ENCODE measurements at places on chromosomes 16 and 17.

- no peak for DNase-seq
These were observed 66.3 kb upstream of the DOC2B start for GRCh38 chr17:247767-248166.

DNA sequence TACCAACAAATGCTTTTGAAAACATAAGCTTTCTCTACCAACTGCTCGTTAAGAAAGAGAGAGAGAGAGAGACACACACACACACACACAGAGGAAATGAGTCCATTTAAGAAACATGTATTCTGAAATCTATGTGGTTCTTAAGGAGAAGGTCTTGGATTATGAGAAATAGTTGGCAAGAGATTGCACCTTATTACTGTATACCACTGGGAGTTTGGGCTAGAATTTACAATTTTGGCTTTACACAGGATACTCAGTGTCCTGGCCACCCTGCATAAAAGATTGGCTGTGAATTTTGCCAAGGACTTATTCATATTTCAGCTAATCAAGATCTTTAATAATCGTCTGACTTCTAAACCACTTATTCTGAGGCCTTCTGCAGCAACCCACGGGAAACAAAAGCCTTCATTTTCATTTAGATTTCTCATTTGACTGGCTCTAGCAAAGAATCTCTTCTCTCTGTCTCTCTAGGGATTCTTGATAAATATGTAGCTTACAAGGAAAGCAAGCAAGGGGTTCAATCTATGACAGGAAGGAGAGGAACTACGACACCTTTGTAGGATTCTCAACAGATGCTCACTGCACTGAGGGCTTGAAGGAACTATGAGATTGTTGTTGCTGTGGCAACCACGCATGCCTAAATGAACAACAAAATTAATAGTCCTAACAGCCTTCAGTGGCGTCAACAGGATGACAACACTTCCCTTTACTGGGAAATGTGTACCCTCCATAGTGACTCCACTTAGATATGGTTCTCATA, 75.3 kb upstream of the GNAO1 start:
- no peak for DNase-seq

DNA sequence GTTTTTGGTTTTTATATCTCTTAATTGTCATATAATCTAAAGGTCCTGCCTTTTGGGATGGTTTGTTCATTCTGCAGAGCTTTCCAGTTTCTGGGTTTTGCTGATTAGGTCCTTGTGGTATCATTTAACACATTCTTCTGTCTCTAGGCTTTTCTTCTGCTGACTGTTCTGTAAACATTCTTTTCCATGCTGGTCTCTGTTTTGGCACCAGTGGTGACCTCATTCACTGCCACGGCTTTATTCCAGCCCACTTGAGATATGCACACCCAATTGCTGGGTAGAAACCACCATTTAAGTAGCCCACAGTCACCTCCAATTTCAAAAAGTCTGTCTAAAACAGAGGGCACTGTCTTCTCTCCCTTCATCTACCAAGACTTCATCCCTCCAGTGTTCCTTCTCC, 31.1 kb upstream of the COX10 start:
- DNase-seq: no peak

DNA sequence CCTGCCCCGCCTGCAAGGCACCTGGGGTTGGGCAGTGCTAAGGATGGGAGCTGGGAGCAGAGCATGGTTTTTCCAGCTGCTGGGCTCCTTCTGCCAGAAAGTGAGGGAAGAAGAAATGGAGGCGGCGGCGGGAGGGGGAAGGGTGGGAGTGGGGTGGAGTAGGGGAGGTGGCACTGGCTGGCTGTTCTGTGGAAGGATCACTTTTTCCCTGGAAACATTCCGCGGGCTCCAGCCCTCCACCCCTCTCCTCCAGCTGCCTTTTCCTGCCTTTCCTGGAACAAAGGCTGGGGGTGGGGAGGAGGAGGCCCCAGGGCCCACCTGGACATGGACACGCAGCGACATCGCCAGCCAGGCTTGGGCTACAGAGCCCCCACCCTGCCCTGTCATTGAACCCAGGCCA, 41.1 kb downstream of the CFAP20 start:
- DNase-seq: no peak

GRCh38 chr16:22427556-22427955, 53.1 kb upstream of the CDR2 start:
- DNase-seq: no peak

DNA sequence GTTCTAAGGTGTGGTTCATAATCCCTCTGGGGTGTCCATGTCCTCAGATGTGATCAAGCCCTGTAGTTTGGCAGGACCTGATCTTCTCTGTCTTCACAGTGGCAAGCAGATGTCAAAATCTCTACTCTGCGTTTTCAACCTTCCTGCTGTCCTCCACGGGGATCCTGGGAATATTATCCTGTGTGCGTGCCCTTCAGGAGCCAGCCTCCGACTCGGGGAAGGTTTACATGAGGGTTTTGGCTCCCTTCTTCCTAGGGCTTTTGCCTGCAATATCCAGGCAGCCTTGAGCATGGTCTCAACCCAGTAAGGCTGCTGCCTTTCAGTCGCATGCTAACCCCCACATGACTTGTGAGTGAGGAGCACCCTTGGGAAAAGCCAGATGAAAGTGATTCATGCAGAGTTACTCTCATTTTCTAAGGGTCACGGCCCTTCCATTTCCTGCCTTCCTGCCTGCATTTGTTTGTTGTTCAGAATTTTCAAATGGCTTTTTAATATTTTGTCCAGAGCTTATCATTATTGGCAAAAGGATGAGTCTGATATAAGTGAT, 202.2 kb upstream of the CHMP6 start:
- peak; percentile 90 for DNase-seq

- no peak for DNase-seq
These were observed 24.2 kb downstream of the SYNRG start for GRCh38 chr17:37585066-37585465.

DNA sequence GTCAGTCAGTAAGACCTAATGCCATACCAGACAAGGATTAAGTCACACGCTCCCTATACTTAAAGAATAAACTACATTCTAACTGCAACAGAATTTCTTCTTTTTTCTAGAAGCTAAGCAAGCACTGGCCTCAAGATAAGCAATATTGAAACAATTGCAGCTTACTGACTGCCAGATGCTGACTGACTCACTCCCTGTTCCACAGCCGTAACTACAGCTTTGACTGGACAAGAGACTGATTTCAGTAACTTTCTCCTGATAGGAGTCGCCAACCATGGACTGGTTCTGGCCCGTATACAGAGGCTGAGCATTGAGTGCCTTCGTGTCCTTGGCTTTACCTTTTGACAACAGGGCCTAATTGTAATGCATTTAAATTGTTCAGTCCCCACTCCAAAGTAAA, 67.9 kb downstream of the TRIM37 start:
- no peak for DNase-seq

DNA sequence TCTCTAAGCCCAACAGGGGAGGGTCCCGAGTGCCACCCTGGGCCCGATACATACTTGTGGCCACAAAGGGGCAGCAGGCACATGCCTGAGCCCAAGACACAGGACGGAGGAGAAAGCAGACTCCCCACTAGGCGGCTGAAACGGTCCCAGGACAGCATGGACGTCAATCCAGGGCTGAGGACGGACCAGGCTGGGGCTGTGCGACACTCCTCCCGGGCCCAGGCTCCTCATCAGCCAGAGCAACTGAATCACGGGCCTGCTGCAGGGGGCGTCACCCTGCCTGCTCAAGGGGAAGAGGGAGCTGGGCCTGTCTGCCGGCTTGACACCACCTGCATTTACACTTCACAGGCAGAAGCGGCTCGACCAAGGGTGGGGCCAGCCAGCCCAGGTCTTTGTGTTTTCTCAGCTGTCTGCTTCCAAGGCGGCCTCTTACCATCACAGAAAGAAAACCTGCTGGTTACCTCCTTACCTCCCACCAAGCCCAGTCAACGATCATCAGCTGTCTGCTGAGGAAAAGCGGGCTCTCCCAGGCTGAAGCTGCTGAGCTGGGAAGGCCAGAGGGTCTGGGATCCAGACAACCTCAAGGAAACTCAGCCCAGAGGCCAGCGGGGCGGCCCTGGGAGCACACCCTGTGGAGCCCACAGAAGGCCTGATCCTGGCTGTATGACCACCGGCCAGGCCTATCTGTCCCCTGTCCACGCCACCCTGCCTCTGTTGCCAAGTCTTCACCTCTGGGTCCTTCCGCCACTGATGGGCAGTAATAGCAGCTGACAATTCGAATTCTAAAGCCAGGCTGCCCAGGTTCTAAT, 26.4 kb downstream of the KIFC3 start:
- DNase-seq: no peak

DNA sequence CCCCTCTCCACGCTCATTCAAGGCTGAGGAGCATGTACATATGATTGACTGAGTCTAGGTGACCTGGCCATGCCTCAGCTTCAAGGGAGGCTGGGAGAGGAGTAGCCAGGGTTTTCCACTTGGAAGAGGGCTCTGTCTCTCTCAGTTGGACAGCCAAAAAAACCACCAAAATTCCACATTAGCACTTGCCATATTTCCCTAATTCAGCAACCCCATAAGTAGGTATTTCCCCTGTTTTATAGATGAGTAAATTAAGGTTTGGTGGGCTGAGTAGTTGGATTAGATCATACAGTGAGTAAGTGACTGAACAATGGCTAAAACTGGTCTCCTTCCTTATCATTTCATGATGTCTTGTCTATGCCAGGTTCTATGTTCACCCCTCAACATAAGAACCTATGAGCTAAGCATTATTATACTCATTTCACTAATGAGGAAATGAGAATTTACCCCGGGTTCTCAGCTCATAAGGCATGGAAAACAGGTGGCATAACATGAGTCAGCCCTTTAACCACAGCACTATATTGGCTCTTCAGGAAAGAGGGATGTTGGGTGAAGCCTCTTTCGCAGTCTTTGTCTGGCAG, 68.0 kb upstream of the GAS7 start:
- no peak for DNase-seq

DNA sequence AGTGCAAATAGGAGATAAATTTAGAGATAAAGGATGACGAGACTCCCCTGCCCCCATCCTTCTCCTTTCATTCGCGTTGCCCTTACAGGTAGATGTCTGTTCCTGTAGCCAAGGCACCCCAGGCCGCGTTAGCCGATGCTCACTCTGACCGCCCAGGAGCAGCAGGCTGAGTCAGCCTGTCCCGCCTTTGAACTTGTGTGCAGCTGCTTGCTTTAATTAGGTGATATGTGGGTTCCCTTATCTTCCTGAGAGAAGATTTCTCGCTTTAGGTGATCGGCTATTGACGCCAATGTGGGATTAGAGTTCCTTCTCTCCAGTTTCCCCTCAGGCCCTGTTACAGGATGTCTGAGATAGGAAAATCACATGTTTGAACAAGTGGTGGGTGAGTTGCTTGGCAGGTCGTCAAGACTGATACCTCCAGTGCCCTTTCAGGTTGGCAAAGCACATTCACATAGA, 119.5 kb downstream of the MSI2 start:
- no peak for DNase-seq

DNA sequence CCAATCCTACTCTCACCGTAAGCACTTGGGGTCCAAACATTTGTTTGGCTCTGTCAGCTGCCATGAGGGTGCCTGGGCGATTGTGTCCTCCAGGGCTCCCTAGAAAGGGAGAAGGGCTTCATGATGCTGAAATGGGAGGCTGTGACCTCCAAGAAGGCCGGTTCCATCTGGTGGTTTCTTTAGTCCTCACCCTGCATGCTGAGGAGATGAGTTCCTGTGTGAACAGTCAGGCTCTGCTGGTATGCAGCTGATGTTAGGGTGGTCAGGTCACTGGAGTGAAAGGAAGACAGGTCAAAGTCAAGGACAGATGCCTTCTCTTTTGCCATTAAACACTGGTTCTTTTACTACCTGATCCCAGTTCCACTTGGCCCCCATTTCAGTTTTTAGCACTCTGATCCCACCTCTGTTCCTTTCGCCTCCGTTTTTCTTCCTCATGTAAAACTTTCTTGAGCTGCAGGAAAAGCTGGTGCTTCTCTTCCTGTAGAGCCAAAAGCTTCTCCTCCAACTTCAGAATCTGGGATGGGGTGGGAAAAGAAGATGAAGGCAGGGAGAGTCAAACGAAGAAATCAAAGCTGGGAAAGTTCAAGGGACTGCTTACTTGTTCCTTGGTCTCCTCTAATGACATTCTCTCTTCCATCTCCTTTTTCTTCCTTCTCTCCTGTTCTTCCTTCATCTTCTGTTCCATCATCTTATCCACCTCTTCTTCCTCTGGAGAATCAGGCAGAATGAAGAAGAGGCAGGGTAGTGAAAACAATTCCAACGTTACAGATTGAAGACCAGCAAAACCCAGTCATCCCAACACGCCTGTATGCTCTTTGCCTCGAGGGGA, 1.1 kb downstream of the GPS2 start:
- no peak for DNase-seq

DNA sequence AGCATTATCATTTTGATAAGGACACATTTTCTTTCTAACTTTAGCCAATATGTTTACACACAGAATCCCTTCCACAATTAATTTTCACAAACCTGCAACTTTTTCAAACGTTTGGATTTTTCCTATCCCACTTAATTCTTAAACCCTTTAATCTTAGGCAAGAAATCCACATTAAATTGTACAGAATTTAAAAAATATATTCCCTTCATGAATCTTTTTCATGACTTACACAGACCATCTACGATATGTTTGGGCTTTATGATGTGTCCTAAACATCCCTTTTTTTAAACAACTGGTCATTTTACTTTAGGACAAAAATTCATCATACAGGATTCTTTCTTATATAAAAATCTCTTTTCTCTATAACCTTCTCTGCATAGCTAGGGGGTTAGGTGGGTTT, 241.5 kb upstream of the CNTNAP4 start:
- DNase-seq: peak; percentile 0

GRCh38 chr17:14346801-14347200, 45.9 kb downstream of the HS3ST3B1 start:
- no peak for DNase-seq

GRCh38 chr17:57670769-57671569, 74.1 kb downstream of the CCDC182 start:
- DNase-seq: no peak
